ENCODE measurements at places on chromosomes 11 and 22.

- DNase-seq, result no peak
Observed at GRCh38 chr22:36565686-36566085, 36.7 kb upstream of the EIF3D start.

DNA sequence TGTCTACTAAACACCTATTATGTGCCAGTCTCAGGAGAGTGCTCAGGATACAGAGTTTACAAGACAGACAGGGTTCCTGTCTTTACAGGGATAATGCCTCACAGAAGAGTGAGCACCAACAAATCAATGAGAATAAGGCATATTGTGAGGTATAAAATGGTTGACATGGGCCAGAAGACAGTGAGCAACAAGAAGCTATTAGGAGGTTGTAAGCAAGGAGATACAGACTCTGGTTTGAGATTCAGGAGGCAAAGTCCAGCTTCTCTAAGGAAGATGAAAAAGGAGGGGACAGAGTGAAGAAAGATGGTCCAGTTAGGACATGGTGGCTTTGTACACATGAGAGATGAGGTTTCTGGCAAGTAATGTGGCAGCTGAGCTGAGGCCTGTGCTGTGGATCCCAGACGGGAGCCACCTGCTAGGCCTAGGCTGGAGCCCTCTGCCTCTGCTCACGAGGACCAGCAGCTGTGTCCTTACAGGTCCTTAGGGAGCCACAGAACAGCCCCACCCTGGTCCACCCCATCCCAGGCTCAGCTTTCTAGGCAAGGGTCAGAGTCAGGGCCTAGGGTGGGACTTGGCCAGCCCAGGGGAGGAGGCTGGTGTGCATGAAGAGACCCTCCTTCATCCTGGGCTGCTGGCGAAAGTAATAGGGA, 110.5 kb downstream of the ZNF280B start:
- DNase-seq, result no peak

DNA sequence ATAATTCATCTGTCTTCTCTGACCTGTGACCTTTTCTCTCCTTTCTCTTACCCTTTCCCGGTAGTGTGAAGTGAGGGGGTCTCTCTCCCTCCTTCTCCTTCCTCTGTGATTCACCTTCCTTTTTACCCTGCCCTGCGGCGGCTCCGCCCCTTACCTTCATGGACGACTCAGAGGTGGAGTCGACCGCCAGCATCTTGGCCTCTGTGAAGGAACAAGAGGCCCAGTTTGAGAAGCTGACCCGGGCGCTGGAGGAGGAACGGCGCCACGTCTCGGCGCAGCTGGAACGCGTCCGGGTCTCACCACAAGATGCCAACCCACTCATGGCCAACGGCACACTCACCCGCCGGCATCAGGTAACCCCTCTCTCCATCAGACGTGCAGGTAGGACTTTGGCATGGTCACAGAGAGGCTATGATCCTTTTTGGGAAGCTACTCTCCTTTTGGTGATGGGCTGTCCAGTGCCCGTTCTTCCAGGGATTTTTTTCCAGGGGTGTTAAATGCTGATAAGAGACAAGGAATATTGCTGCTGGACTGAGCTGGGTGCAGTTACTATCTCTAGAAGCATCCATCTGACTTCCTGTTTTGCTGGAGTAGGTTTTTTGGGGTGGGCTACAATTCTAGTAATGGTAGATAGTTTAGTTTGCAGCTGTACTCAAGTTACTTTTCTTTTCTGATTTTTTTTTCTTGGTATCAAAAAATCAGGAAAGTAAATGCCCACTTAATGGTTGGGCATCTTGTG, 29.9 kb downstream of the CTNND1 start:
- no peak for DNase-seq

DNA sequence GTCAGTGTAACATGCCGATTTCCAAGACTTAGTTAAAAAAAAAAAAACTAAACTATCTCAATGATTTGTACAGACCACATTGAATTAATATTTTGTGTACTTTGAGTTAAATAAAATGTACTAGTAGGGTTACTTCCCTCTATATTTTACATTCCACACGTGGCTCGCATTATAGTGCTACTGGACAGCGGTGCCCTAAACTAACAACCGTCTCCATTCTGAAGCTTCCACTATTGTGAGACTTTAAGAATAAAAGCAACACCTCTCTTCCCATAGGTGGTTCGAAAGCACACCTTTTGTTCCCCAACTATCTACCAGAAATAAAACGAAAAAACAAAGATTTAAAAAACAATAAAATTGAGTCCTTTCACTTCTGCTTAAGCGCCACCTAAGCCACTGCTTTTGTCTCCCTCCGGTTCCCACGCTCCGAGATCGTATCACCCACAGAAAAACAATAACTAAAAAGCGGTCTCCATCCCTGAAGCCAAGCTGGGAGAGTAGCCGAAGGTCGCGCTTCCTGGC, 380 bp upstream of the TTC17 start:
- DNase-seq, result no peak

DNA sequence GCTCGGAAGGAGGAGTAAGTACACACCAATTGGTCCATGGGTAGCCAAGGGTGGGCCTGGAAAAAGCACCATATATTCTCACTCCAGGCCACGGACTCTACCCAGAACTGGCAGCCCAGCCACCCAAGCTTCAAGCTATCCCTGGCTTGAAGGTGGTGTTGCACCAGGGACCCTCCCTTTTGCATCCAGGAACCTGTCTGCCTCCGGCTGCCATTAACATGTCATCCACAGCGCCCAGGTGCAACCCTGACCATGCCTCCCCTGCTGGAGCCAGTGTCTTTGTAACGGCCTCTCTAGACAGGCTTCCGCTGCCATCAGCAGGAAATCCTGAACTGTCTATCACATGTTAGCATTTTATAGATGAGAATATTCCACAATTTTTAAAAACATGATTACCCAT, 2158.5 kb upstream of the RAG2 start:
- no peak for DNase-seq

All from body of pancreas (tissue), 4 donors.